ENCODE measurements at places on chromosomes 3 and 15. TPM values are rescaled to one million over a fixed set of nuclear protein-coding genes. Genes with fewer than 3 reads are reported as not detected.

TSEN2 gene
- 7.6 TPM for total RNA-seq

LEO1 gene
- total RNA-seq, result 51.6 TPM

PSTPIP1 gene
- not detected for total RNA-seq

NSUN3 gene
- 7.7 TPM for total RNA-seq

RAD51 gene
- 32.3 TPM for total RNA-seq

SPATA12 gene
- not detected for total RNA-seq

TIMP4 gene
- 0.08 TPM for total RNA-seq

GNB5 gene
- total RNA-seq, result 58.9 TPM

CHL1 gene
- total RNA-seq, result not detected

DMXL2 gene
- total RNA-seq, result 26.4 TPM

SIDT1 gene
- total RNA-seq, result not detected

IL1RAP gene
- total RNA-seq, result 29.6 TPM

SERPINI2 gene
- not detected for total RNA-seq

CCR5 gene
- total RNA-seq, result not detected

RBP2 gene
- not detected for total RNA-seq

ADAMTS9 gene
- total RNA-seq, result 4.0 TPM

PEAK1 gene
- 26.9 TPM for total RNA-seq

GNAT1 gene
- total RNA-seq, result not detected
